Bronchus fibroblast of lung (primary cell): ENCODE measurements at places on chromosomes 13 and 19. TPM values are rescaled to one million over a fixed set of nuclear protein-coding genes. Genes with fewer than 3 reads are reported as not detected.

KLHL26 gene
- total RNA-seq = 2.8 and 3.4 TPM in 2 replicates

SAMD1 gene
- 31.4 and 33.9 TPM in 2 replicates for total RNA-seq

OPA3 gene
- 5.8 and 6.7 TPM in 2 replicates for total RNA-seq

UBL3 gene
- total RNA-seq = 5.5 and 5.7 TPM in 2 replicates

PSENEN gene
- total RNA-seq = 45.3 and 47.9 TPM in 2 replicates

PABPC3 gene
- under 0.01 TPM in 1 of 2 replicates, not detected in the other for total RNA-seq

ZNF625 gene
- 3.7 TPM in 2 replicates for total RNA-seq

B3GNT8 gene
- 2.1 and 3.5 TPM in 2 replicates for total RNA-seq

PDX1 gene
- not detected in 2 replicates for total RNA-seq

SULT2A1 gene
- total RNA-seq = not detected in 2 replicates

CD22 gene
- total RNA-seq = under 0.01 TPM in 1 of 2 replicates, not detected in the other

ATXN8OS gene
- not detected in 2 replicates for total RNA-seq

KLK1 gene
- not detected in 2 replicates for total RNA-seq

DMRTC2 gene
- not detected in 2 replicates for total RNA-seq

C2CD4C gene
- 0.15 TPM in 1 of 2 replicates, not detected in the other for total RNA-seq

TPTE2 gene
- not detected in 2 replicates for total RNA-seq

ERFL gene
- under 0.01 TPM in 2 replicates for total RNA-seq

ICAM4 gene
- total RNA-seq = 3.9 and 4.6 TPM in 2 replicates

ZNF177 gene
- total RNA-seq = 0.89 and 5.4 TPM in 2 replicates

BEST2 gene
- not detected in 2 replicates for total RNA-seq

COX6B2 gene
- total RNA-seq = 0.30 TPM in 1 of 2 replicates, not detected in the other

GRIK5 gene
- total RNA-seq = 0.34 and 1.0 TPM in 2 replicates

ZNF69 gene
- 1.8 and 2.7 TPM in 2 replicates for total RNA-seq

OR7G2 gene
- not detected in 2 replicates for total RNA-seq

PRPF31 gene
- 72.0 and 83.4 TPM in 2 replicates for total RNA-seq
